Thoracic aorta (tissue), 2 donors: ENCODE measurements at places on chromosomes 2 and 18. TPM values are rescaled to one million over a fixed set of nuclear protein-coding genes. Genes with fewer than 3 reads are reported as not detected.

CHST10 gene
- 4.6 TPM for total RNA-seq

DNA sequence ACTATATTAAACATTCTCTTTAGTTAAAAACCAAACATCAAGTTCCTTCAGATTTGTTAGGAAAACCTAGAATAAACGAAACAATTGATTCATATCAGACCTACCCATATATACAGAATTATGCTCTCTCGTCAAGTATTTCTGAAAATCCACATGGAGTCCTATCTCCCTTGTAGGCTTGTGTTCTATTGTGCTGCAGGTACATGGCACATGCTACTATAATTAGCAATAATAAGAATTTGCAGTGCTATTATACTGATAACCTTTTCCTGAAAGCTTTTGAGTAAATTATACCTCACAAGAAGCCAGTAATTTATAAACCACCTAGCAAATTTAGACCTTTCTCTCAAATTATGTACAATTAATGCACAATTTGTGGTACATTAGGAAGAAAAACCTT is 158.6 kb upstream of the STK17B start:
- no peaks in the 10 kb centered on the region for H3K4me1 ChIP-seq
- no peak for DNase-seq
- no peak overlapping the region for H3K27ac ChIP-seq
- no peaks in the 10 kb centered on the region for H3K27me3 ChIP-seq
- H3K36me3 ChIP-seq, result no peaks in the 10 kb centered on the region
- no peak overlapping the region for H3K4me3 ChIP-seq

- H3K27ac ChIP-seq, result no peak overlapping the region
- no peaks in the 10 kb centered on the region for H3K4me1 ChIP-seq
- no peak overlapping the region for H3K4me3 ChIP-seq
- DNase-seq, result no peak
These were observed 49.2 kb downstream of the OXER1 start for GRCh38 chr2:42714686-42715085.

DNA sequence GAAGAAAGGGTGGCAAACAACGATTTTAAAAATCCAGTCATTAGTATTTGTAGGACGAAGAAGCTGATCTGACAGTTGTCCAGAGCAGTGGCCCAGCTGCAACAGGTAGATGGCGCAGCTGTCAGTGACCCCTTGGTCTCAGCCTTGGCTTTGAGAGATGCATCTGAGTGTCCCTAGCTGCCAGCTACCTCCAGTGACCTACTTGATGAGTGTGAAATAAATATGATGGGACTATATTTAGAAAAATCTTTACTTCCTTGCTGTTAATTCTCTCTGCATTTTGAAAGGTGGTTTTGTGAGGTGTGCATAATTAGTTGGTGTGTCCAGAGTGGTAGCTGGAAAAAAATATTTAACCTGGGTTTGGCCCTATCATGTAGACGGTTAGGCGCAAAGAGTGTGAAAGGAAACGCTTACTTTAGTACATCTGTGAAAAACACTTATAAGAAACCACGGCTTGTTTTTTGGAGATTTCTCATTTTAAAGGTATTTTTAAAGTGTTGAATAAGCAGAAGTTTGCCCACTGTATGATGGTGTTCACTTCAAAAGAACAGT is 963 bp downstream of the INPP1 start:
- no peaks in the 10 kb centered on the region for H3K36me3 ChIP-seq
- DNase-seq, result no peak
- peaks cover 11% of the 10 kb centered on the region for H3K4me1 ChIP-seq
- H3K27me3 ChIP-seq, result no peaks in the 10 kb centered on the region
- H3K27ac ChIP-seq, result peak overlapping the region; percentile 91
- peak overlapping the region; percentile 97 for H3K4me3 ChIP-seq

ST6GAL2 gene
- 71.1 TPM for total RNA-seq

DNA sequence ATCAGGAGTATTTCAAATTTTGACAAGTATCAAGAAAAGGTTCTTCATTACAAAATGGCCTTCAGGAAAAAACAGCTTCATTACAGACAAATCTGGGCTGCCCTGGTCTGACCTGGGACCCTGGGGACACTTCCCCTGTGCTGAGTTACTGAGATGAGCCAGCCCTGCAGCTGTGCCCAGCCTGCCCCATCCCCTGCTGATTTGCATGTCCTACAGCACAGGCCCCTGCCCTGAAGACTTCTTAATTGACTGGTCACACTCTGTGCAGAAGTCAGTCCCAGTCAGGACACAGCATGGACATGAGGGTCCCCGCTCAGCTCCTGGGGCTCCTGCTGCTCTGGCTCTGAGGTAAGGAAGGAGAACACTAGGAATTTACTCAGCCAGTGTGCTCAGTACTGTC is 235.1 kb downstream of the ANKRD36B start:
- H3K27ac ChIP-seq, result no peak overlapping the region
- H3K4me3 ChIP-seq, result no peak overlapping the region
- H3K27me3 ChIP-seq, result no peaks in the 10 kb centered on the region
- no peak for DNase-seq
- H3K4me1 ChIP-seq, result no peaks in the 10 kb centered on the region

DNA sequence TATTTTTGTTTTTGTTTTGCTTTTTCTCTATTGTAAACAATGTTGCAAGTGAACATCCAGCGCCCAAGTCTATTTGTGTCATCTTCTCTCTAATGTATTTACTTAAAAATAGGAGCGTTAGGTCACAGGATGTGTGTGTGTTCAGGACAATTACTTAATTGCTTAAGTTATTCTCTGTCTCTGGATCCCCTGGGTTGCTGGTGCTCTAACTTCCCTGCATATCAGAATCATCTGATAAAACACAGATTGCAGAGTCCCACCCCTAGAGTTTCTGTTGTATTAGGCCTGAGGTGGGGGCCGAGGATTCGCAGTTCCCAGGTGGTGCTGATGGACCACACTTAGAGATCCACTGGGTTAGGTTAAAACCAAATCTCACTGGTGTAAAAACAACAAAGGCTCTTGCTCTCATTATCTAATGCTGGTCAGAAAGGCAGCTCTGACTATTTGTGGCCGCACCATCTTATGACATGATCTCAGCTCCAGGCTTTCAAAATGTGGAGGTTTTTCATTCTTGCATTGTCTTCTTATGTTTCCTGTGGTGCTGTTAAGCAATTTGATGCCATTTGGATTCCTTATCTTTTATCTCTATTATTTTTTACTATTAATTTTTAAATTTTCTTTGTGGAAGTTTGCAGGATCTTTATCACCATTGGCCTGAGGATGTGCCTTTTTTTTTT is 87.7 kb downstream of the CLIP4 start:
- DNase-seq, result no peak
- no peaks in the 10 kb centered on the region for H3K27me3 ChIP-seq
- no peaks in the 10 kb centered on the region for H3K36me3 ChIP-seq
- no peaks in the 10 kb centered on the region for H3K4me1 ChIP-seq
- H3K27ac ChIP-seq, result no peak overlapping the region

- H3K27ac ChIP-seq, result no peak overlapping the region
- no peaks in the 10 kb centered on the region for H3K36me3 ChIP-seq
- no peaks in the 10 kb centered on the region for H3K27me3 ChIP-seq
These were observed 13.9 kb downstream of the NOSTRIN start for GRCh38 chr2:168816369-168816768.

DNA sequence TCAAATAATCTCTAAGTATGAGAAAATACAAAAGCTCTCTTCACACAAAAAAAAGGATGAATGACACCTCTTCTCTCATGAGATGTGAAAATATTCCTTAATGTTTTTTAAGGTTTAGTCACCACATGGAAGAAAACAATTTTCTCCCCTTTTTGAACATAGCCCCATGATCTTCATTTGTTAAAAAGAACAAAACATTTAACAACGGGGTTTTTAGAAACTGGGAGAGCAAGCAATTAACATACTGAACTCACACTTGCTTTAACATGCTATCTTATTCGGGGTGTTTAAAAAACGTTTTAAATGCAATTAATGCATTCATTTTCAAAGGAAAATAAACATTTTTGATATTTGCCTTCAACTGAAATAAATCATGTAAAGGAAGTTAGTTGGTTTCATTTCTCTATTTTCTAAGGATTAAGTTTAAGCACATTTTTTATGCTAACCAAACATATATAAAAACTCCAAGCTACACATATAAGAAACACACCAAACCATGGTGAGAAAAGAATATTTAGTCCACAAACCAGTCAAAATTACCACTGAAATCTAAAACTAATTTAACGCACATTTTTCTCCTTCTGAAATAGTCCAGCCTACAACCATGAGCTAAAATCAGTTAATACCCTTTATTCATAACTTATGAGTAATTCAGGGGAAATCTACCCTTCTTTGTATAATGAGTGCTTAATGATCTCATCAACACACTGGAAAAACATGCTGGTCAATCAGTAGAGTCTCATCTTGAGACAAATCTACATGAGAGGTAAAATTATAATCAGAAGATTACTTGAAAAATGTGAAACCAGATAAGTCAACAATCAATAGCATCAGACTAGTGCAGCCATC is 8.2 kb downstream of the FBXO11 start:
- no peak for DNase-seq
- H3K27me3 ChIP-seq, result no peaks in the 10 kb centered on the region
- peaks cover 55% of the 10 kb centered on the region for H3K4me1 ChIP-seq
- H3K27ac ChIP-seq, result no peak overlapping the region

DNA sequence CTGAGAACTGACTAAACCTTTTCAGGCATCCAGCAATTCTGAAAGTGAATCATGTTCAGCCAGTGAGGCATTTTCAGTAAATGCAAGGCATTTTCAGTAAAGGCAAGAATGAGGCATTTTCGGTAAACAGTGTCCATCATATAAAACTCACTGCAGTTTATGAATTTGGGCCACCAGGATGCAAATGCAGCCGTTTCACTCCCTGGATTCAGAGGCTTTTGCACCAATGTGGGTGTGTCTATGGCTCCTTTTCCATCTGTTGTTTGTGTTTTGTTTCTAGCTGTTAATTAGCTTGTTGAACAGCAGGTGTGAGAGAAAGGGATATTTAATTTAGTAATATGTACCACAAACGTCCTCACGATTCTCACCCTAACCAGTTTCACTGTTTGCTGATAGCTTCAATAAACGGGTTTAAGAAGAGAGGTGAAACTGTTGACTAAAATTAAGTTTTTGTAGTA is 116.3 kb upstream of the PGAP1 start:
- no peak overlapping the region for H3K27ac ChIP-seq
- no peaks in the 10 kb centered on the region for H3K27me3 ChIP-seq
- no peaks in the 10 kb centered on the region for H3K36me3 ChIP-seq
- no peak for DNase-seq

ACYP2 gene
- 15.5 TPM for total RNA-seq

ALK gene
- not detected for total RNA-seq

- no peak overlapping the region for H3K4me3 ChIP-seq
- no peak overlapping the region for H3K27ac ChIP-seq
- peaks cover 37% of the 10 kb centered on the region for H3K4me1 ChIP-seq
- H3K36me3 ChIP-seq, result no peaks in the 10 kb centered on the region
- DNase-seq, result no peak
- H3K27me3 ChIP-seq, result no peaks in the 10 kb centered on the region
These were observed 65.9 kb downstream of the IL1R2 start for GRCh38 chr2:102057502-102058292.

MGAT4A gene
- total RNA-seq, result 80.8 TPM

DNA sequence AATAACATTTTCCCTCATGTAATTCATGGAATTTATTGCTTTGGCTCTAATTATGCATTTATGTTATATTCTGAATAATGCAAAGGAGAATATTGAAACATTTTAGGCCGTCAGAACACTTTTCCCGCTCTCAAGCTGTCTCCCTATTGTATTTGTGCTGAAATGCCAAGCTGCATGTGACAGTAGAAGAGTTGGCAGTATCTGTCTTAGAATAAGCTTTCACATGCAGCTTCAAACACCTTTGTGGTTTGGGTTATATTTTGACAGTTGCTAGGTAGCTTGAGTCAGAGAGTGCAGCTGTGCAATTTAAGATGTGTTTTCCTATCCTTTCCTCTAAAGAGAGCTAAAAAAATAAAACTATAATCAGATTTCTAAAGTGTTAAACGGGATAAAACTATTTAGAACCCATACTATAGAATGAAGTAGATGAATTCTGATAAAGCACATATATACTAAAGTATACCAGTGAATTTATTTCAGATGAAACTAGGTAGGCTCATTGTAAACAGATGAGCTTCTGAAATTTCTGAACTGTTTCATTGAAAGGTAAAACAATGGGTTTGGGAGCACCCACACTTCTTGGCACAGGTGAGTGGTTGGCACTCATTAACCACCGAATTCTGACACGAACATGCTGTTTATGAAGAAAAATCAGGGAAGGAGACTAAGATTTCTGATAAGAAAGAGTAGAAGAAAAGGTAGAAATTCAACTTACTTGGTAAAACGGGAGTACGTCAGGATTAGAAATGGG is 43.4 kb downstream of the PLCL1 start:
- H3K27ac ChIP-seq, result no peak overlapping the region
- no peaks in the 10 kb centered on the region for H3K27me3 ChIP-seq
- H3K4me1 ChIP-seq, result peaks cover 7% of the 10 kb centered on the region
- H3K4me3 ChIP-seq, result no peak overlapping the region

DNA sequence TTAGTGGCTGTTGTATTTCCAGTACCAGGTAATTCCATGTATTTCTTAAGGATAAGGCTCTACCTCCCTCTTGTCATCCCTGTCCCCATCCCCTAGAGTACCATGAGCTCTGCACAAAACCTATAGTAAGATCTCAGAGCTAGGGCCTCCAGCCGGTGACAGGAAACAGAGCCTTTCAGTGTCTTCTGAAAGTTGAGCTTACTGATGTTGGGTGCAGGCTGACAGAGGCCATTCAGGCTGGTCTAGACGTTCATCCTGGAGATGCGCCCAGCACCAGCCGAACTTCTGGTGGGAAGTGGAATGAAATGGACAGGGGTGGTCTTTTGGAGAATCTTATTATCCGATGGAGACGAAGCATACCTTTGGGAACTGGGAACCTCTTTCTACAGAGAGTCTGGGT is 16.7 kb upstream of the LYPD6B start:
- H3K4me1 ChIP-seq, result no peaks in the 10 kb centered on the region
- H3K36me3 ChIP-seq, result no peaks in the 10 kb centered on the region
- DNase-seq, result no peak
- no peaks in the 10 kb centered on the region for H3K27me3 ChIP-seq
- no peak overlapping the region for H3K4me3 ChIP-seq

GRCh38 chr2:231181860-231182512 is 16.4 kb upstream of the ARMC9 start:
- peak overlapping the region; percentile 89 for H3K27ac ChIP-seq
- DNase-seq, result peak; percentile 68
- H3K4me1 ChIP-seq, result peaks cover 52% of the 10 kb centered on the region
- no peaks in the 10 kb centered on the region for H3K36me3 ChIP-seq
- H3K4me3 ChIP-seq, result no peak overlapping the region
- no peaks in the 10 kb centered on the region for H3K27me3 ChIP-seq

DNA sequence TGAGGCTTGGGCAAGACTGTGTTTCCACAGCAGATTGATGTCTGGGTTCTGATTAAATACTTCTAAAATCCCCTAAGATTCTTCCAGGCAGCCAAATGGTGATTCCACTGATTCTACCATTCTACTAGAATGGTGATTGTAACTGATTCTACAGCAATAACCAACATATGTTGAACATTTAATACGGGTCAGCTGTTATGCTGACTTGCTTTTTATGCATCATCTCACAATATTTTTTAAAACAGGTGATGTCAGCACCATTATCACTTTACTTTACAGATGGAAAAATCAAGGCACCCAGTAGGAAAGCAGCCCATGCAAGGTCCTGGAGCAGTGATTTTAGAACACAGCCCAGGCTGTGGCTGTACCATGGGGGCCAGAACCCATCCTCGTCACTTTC is 37.5 kb downstream of the TIMM21 start:
- H3K27me3 ChIP-seq, result no peaks in the 10 kb centered on the region
- no peak overlapping the region for H3K27ac ChIP-seq
- DNase-seq, result no peak
- no peaks in the 10 kb centered on the region for H3K4me1 ChIP-seq
- H3K36me3 ChIP-seq, result no peaks in the 10 kb centered on the region

GRCh38 chr18:34659579-34660517 is 50.2 kb upstream of the DTNA start:
- peak overlapping the region; percentile 81 for H3K27ac ChIP-seq
- H3K27me3 ChIP-seq, result no peaks in the 10 kb centered on the region
- peak overlapping the region; percentile 20 for H3K4me3 ChIP-seq
- peak; percentile 83 for DNase-seq
